ENCODE measurements at places on chromosomes 5 and 9.
A peak's percentile ranks its signal among the peaks of the same experiment; 100 is the strongest.

DNA sequence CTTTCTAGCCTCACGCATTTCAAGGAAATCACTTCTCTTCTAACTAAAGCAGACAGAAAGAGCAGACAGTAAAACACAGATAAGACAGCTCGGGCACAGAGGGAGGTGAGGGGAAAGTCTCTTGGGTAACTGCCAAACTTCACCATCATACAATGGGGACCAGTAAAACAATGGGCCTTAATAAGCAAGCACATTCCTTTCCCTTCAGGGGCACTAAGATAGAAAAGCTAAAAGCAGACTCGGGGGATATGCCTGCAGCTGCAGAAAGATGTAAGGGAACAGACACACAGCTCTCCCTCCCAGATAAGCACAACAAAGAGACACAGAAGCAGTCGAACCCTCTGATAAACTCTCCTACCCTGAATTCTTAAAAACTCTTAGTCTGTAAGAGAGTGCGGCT lies 15.6 kb upstream of the CKS2 start:
- no peak for DNase-seq

GRCh38 chr5:120817044-120817985 lies 353.2 kb downstream of the PRR16 start:
- DNase-seq, result no peak

GRCh38 chr5:40278881-40279280 lies 400.8 kb upstream of the PTGER4 start:
- no peak for DNase-seq

DNA sequence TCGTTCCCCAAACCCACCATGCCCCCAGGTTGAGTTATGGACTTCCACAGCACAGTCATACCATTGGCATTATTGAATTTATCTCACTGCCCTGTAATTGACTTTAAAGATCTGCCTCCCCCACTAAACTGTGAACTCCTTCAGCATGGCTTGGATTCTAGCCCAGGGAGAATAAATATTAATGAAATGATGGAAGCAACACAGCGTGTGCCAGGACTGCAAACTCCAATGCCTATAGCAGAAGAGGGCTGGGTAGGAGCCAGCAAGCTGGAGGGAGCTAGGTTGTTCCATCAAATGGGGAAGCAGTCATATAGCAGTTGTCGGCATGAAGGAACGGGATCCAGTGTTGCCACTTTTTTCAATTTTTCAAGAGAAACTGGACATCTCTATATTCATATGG lies 69.0 kb upstream of the MSX2 start:
- peak; percentile 28 for DNase-seq

DNA sequence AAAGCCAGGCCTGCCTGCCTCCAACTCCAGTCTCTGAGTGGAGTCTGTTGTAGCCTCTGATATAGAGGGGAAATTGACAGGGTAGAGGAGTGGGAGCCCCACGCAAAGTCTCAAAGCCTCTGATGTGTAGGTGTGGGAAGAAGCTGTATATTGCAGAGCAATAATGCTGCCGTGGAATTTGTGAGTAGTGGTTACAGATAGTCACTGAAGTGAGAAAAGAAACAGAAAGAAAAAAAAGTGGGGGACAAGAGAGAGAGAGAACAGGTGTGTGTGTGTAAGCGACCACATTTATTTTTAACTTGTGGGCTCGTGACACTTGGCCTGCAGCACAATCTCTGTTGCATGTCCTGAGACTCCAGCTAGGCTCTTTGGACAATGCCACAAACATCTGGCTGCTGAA lies 227.8 kb downstream of the NSG2 start:
- DNase-seq, result no peak

- no peak for DNase-seq
These were observed 760.9 kb upstream of the ACO1 start for GRCh38 chr9:31623511-31623910.

- no peak for DNase-seq
These were observed 69.0 kb downstream of the INVS start for GRCh38 chr9:100167915-100168654.

DNA sequence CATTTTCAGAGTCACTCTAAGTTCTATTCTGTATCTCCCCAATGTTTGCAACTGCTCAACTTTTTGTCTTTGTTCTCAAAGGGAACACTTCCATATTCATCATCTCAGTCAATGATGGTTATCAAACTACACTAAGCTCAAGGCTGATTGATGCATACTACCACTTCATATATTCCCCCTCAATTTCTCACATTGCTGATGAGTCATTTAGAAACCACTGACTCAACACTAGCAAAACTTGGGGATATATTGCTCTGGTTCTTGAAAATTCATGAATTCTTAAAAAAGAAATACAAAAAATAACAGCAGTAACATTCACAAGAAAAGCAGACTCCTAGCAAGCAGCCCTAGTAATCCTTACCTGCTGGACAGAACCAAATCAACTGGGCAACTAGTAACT lies 52.2 kb downstream of the ABHD17B start:
- no peak for DNase-seq

- DNase-seq, result no peak
These were observed 234.0 kb downstream of the TMEM232 start for GRCh38 chr5:110492446-110492845.

- DNase-seq, result no peak
These were observed 49.0 kb upstream of the RIC1 start for GRCh38 chr9:5579881-5580280.

DNA sequence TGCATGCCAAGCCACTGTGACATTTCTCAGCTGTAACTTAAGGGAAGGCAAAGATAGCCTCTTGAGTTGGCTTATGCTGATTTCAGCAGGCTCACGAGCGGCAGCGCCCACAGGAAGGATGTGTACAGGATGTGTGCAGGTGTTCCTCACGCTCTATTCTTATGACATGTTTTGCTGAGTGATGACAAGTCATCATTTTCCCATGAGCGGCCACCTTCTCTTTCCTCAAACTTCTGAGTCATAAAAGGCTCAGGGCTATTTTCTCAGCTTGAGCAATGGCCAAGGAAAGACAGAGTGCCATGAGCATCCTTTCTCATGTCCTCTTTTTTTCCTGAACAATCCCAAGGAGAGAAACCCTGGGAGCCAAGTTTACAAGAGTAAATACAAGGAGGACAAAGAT lies 365.9 kb downstream of the PLK2 start:
- DNase-seq, result no peak

DNA sequence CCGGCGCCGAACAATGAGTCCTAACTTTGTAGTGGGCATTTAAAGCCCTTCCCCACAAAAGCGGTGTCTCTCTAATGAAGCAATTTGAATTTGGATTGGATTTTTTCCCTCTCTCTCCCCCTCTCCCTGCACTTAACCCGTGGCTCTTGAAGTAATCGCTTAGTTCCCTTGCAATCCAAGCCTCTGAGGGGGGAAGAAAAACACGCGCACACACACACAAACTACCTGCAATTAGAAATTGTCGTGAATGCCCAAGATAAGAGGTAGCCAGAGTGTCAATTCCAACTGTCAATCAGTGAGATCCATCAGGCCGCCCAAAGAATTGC lies 1.2 kb downstream of the LHX6 start:
- no peak for DNase-seq

DNA sequence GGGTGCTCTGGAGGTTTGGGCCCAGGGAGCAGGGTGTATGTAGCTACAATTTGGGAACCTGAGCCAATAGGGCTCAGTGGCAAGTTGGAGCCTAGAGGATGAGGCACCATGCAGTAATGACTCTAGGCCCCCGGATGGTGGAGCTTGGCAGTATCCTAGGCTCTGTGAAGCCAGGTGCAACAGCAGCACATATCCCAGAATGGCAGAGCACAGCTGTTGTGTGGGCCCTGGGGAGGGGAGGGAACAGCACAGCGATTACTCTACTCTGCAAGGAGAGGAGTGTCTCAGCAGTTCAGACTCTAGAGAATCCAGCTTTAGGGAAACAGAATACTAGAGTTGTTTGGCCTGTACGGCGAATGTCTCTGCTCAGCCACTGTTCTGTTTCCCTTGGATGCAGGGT lies 56.1 kb downstream of the LRRTM2 start:
- no peak for DNase-seq

DNA sequence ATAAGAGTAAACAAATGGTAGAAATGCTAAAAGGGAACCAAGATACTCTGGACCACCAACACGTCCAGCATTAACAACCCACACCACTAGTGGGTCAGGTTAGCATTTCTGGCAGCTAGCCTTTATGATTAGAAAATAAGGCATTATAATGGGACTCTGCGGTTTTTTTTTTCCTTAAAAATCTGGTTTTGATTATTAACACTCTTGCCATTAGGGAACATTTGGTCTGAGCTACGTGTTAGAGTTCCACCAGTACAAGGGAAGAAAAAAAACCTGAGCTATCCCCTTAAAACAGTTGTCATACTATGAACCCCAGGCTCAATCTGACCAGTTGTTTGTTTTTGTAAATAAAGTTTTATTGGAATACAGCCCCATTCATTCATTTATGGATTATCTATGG lies 110.4 kb downstream of the NTRK2 start:
- DNase-seq, result no peak

- DNase-seq, result no peak
These were observed 126.4 kb upstream of the COL5A1 start for GRCh38 chr9:134515026-134515821.

- no peak for DNase-seq
These were observed 115.2 kb downstream of the GCNT1 start for GRCh38 chr9:76573905-76574760.

DNA sequence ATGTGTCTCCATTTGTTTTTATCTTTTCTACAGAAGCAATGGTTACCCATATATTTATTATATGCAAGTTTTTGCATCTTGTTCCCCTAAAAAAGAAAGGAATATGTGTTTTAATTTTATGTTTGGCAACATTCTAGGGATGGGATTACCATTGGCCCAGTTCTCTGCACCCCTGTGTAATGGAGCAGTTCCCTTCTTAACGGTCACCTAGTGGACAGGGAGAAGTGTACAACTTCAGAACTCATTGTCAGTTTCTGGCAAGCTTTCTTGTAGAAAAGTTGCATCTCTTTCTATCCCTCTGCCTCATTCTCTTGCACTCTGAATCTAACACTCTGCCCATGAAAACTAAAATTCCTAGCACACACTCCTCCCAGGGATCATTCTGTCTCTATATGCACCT lies 78.2 kb downstream of the DOCK8 start:
- no peak for DNase-seq

DNA sequence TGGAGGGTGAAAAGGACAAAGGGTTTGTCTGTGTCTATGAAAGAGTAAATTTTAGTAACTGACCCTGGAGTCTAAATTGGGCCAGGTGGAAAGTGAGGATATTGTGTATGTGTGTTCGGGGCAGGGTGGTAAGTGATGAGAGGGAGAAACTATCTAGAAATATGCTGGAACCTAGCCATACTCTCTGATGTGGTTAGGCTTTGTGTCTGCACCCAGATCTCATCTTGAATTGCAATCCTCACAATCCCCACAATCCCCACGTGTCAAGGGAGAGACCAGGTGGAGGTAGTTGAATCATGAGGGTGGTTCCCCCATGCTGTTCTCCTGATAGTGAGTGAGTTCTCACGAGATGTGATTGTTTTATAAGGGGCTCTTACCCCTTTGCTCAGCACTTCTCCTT lies 60.6 kb downstream of the COMMD10 start:
- peak; percentile 69 for DNase-seq

DNA sequence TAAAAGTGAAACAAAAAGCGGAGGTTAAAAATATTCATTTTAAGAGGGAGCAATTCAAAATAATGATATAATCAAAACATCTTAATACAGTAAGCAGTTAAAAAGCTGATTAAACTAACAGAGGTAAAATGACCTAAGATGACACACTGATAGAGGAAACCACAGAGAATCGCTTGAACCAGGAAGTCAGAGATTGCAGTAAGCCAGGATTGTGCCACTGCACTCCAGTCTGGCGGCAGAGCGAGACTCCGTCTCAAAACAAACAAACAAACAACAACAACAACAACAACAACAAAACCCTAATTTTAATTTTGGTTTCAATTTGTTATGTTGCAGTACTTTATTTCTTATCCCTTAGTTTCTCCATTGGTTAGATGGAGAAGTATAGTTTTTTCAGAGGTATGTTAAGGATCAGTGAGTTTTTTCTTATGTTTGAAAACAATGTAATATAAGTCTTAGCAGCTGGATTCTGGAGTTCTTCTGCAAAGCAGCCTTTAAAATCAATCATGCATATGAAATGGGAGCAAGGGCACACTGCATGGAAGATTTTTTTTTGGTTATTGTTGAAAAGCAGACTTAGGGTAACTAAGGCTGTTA lies 58.5 kb downstream of the MLANA start:
- no peak for DNase-seq

DNA sequence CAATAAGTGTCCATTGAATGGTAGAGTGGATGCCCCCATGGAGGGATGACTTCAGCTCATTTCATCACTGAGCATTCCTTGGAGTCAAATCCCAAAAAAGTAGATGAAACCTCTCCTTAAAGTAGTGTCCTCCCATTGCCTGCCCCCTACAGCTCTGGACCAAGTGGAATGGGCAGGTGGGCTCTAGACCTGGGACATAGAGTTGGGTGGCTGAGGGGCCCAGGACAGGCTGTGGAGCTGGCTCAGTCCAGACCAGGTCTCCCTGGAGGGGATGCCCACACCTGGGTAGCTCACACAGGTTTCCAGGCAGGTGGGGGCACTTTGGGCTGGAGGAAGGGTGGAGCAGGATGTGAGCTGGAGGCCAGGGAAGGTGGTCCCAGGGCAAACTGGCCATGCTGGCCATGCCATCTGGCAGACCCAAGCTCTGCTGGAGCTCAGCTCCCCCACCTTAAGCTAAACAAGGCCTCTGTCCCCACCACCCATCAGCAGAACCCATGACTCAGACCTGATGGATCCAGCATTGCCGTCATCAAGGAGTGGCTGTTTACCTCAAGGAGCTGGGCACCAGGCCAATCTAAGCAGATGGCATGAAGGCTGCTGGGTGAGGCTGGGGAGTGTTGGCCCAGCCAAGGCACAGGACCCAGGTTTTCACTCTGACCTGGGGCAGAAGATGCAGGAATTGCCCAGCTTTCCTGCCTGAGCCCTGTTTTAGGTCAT lies 6.2 kb upstream of the SPINK4 start:
- DNase-seq, result peak; percentile 37

GRCh38 chr5:42760426-42760825 lies 3.8 kb downstream of the CCDC152 start:
- DNase-seq, result no peak

GRCh38 chr5:121693864-121694263 lies 157.8 kb upstream of the FTMT start:
- DNase-seq, result no peak

DNA sequence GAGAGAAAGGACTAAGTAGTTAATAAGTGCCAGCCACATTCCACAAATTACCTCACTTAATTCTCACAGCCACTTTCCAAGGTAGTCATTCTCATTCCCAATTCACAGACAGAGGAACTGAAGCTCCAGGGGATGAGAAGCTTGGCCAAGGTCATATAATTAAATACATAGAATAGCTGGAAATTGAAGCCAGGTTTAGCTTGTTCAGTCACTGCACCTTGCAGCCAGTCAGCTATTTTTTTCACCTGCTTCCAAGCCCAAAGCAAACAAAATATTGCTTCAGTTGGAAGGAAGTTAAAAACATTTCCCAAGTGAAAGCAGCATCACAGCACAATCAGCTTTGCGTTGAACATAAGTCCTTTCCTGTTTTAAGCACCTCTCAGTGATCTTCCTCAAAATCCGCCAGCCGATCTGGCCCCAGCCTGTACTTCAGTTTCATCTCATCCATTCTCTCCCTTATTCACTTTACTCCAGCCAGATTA lies 4.8 kb downstream of the ALDH1A1 start:
- no peak for DNase-seq

- no peak for DNase-seq
These were observed 105.5 kb upstream of the PITX1 start for GRCh38 chr5:135139381-135140134.
